ENCODE measurements at places on chromosomes 7 and 10. TPM values are rescaled to one million over a fixed set of nuclear protein-coding genes. Genes with fewer than 3 reads are reported as not detected.

The PTPN20 gene
- total RNA-seq, result not detected

The CD36 gene
- 302 TPM for total RNA-seq

The SORBS1 gene
- total RNA-seq, result 416 TPM

The PRTFDC1 gene
- total RNA-seq, result 3.6 TPM

The ABCA13 gene
- not detected for total RNA-seq

The VSTM2A gene
- not detected for total RNA-seq

The WNT16 gene
- total RNA-seq, result not detected

The CHCHD2 gene
- total RNA-seq, result 323 TPM

The PSD gene
- not detected for total RNA-seq

The CXCL12 gene
- total RNA-seq, result 288 TPM

The OR2AE1 gene
- total RNA-seq, result not detected

The CTAGE6 gene
- total RNA-seq, result not detected

The PLAC9 gene
- total RNA-seq, result 221 TPM

The PILRA gene
- 25.8 TPM for total RNA-seq

The HACD1 gene
- total RNA-seq, result 41.6 TPM

The VIPR2 gene
- 17.8 TPM for total RNA-seq

The LEP gene
- total RNA-seq, result not detected

The ADGRA1 gene
- not detected for total RNA-seq

The DRGX gene
- not detected for total RNA-seq

The DMBT1 gene
- not detected for total RNA-seq

The ARHGAP19 gene
- 4.5 TPM for total RNA-seq

The KEL gene
- total RNA-seq, result not detected

The EBLN1 gene
- not detected for total RNA-seq

The PCLO gene
- 0.11 TPM for total RNA-seq

The SEMA3D gene
- total RNA-seq, result 4.5 TPM

The GPER1 gene
- 11.3 TPM for total RNA-seq

The EGR2 gene
- 11.9 TPM for total RNA-seq

The AGR2 gene
- total RNA-seq, result not detected

The PLEKHA8 gene
- total RNA-seq, result 4.8 TPM

The CRYGN gene
- total RNA-seq, result not detected

The PTF1A gene
- not detected for total RNA-seq

The SRRM3 gene
- total RNA-seq, result 3.4 TPM

The CLDN4 gene
- total RNA-seq, result 0.21 TPM

The CLRN3 gene
- not detected for total RNA-seq

The IFIT1 gene
- total RNA-seq, result 28.5 TPM

The SNCG gene
- 250 TPM for total RNA-seq

The HERC4 gene
- total RNA-seq, result 15.0 TPM

The STEAP1B gene
- total RNA-seq, result not detected

The C10orf105 gene
- total RNA-seq, result not detected
